ENCODE measurements at places on chromosomes 16 and 17.

DNA sequence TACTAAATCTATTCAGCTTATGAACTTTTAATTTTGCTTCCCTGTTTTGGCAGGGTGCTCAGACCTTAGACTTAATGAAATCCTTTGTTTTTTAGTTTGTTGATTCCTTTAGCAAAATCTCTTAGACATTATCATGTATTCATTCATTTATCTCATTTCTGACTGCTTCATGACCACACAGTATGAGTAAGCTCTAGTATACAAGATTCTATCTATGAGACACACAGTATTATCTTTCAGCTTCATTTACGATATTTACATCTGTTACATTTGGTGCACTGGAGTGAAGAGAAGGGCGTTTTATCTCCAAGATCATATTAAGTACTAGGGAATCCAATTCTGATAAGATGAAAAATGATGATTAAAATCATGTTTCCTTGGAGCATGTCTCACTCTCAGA lies 448.1 kb upstream of the CA10 start:
- no peak for DNase-seq

DNA sequence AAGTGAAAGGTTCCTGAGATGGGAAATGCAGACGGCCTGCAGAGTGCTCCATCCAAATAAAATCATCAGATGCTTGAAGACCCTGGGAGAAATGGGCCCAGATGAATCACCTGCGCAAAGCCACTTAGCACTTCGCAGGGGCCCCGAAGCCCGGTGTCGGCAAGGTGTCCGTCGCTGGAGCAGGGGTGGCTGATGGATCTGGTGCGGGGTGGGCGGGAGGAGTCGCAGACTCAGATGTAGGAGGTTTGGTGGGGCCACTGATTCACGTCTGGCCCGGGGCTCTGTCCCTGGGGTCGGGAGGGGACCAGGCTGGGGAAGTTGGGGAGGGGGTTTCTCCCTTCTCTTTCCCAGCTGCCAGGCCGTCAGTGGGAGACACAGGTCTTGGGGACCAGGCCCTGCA lies 21.6 kb upstream of the SSTR5 start:
- no peak for DNase-seq

DNA sequence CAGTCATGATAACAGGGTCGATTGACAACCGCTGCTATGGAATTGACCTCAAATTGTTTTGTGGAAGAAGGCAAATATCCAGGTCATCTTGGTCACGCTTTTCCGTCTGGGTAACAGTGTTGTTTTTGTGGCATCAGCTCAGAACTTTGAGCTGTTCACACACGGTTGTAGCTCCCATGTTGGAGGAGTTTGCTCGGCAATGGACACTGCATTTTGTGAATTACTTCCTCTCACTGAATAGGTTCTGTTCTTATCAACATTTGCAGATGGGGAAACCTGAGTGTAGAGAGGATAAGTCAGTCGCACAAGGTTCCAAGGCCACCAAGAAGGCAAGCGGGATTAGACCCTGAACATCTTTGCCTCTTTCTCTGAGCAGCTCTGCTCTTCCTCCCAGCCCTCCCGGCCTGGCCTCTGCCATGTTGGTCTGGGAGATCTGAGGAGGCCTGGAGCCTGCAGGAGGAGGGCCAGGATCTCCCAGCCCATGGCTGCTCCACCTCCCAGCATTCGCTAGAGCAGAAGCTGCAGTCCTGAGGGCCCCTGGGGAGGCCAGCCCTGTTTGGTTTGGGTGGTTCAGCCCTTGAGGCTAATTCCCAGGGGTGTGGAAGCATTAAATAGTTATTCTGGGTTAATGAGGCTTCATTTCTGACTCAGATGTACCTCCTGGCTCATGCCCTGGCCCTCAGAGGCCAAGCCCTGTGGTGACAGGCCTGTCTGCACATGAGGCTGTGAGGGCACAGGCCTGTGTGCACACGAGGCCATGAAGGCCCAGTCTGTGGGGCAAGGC lies 154.1 kb upstream of the PLCG2 start:
- no peak for DNase-seq

DNA sequence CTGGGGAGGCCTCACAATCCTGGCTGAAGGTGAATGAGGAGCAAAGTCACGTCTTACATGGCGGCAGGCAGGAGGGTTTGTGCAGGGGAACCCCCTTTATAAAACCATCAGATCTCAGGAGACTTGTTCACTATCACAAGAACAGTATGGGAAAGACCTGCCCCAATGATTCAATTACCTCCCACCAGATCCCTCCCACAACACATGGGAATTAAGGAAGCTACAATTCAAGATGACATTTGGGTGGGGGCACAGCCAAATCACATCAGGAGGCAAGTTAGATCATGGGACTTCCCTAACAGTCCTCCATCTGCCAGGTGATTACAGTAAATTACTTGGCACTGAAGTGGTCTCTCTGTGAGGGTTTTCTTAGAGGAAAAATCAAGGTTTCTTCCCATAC lies 5.3 kb downstream of the TMEM114 start:
- DNase-seq: no peak

- no peak for DNase-seq
Measured at GRCh38 chr17:63881935-63882601, at the start of gene GH2. GH2 (minus strand) TSS chr17:63881944; CDS start chr17:63881801, 143 bp downstream.

DNA sequence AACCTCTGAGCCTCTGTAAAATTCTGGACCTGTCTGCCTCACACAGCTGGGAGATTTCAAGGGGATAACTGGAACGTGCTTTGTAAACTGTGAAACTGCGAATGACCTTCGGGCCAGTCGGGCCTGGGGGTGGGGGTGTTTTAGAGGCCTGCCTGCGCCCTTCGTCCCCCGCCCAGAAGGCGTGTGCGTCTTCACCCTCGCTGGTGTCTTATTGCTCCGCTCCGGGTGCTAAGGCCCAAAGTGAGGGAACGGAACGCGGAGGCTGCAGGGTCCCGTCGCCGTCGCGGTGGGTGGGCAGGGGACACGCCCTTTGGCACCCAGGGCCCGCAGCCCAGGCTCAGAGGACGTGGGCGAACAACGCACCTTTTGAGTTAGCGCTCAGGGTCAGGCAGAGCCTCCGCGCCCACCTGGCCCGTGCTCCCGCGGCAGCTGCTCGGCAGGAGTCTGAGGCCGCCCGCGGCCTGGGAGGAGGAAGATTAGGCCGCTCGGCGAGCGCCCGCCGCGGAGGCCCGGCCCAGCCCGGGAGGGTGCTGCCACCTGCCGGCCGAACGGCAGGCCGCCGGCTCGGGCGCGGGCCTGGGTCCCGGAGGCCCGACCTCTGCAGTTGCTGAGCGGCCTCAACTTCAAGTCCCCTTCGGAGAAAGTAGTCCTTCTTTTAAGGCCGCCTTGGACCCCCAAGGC lies 29.7 kb downstream of the DCAKD start:
- peak; percentile 26 for DNase-seq
